ENCODE measurements at places on chromosomes 2 and 18. TPM values are rescaled to one million over a fixed set of nuclear protein-coding genes. Genes with fewer than 3 reads are reported as not detected.

The ERBB4 gene
- polyA plus RNA-seq, result 1.9 TPM

The MAPRE2 gene
- 52.6 TPM for polyA plus RNA-seq

The UGT1A10 gene
- polyA plus RNA-seq, result not detected

The SAG gene
- polyA plus RNA-seq, result 0.11 TPM

The RIT2 gene
- polyA plus RNA-seq, result not detected

The APCDD1 gene
- 137 TPM for polyA plus RNA-seq

The CIB4 gene
- 0.83 TPM for polyA plus RNA-seq

The XDH gene
- polyA plus RNA-seq, result 0.45 TPM

The RGPD3 gene
- polyA plus RNA-seq, result 0.61 TPM

The NUP35 gene
- polyA plus RNA-seq, result 29.4 TPM

The CPO gene
- 0.57 TPM for polyA plus RNA-seq

The MC2R gene
- not detected for polyA plus RNA-seq

DNA sequence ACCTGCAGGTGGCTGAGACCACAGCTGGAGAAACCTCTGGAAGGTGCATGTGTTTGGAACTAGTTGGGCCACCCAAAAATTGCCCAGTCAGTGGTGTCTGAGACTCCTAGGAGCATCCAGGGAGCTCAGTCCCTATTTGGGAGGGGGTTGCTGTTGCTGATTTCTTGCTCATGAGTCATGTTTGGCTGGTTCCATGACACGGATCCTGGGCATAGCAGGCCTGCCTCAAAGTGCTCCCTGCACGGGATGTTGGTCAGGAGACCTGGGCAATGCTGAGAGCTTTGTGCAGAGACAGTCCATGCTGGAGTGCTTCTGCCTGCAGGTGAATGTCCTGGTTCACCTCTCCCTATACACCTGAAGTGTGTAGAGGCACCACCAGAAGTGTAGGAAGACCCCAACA, 194.2 kb downstream of the GLI2 start:
- no peak for DNase-seq

DNA sequence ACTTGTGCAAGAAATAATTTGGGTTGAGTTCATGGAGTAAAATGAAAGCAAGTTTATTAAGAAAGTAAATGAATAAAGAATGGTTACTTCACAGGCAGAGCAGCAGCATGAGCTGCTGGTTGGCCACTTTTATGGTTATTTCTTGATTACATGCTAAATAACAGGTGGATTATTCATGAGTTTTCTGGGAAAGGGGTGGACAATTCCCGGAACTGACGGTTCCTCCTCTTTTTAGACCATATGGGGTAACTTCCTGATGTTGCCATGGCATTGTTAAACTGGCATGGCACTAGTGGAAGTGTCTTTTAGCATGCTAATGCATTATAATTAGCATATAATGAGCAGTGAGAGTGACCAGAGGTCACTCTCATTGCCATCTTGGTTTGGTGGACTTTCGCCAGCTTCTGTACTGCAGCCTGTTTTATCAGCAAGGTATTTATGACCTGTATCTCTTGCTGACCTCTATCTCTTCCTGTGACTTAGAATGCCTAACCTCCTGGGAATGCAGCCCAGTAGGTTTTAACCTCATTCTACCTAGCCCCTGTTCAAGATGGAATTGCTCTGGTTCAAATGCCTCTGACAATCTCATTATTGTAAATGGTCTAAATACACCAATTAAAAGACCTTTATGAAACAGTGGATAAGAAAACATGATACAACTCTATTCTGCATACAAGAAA, 114.1 kb upstream of the FIGN start:
- no peak for DNase-seq

GRCh38 chr2:159126432-159127022, 158.1 kb downstream of the TANC1 start:
- DNase-seq, result no peak

GRCh38 chr2:86593266-86593665, 30.0 kb upstream of the CHMP3 start:
- DNase-seq, result no peak

- no peak for DNase-seq
These were observed 188.9 kb upstream of the ITGA4 start for GRCh38 chr2:181268174-181268867.

- DNase-seq, result no peak
These were observed 33.6 kb upstream of the ROCK2 start for GRCh38 chr2:11377928-11378545.

GRCh38 chr2:205878999-205879762, 196.9 kb downstream of the NRP2 start:
- no peak for DNase-seq

DNA sequence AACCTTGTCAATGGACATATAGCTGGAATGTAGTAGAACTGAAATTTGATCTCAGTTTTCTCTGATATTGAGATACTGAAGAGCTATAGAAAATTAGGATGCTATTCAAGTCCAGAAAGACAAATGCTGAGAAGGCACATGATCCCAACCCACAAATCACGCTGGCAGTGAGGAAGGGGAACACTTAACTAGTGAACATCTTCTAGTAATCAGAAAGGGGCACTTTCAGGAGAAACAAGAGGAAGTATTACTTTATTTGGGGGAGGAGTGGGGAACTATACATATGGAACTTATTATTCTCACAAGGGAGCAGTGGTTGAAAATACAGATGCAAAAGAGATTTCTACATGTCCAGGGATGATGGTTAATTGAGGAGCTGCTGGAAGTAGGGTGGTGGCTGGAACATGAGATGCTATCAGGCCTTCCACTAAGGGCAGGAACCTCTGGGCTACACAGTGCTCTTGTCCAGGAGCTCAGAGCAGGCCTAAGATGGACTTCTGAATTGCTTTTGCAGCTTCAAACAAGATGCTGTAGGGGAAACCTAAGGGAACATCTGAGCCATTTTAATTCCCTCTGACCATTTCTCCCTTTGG, 79.3 kb downstream of the TGFA start:
- DNase-seq, result no peak

- no peak for DNase-seq
These were observed 6.2 kb upstream of the EFR3B start for GRCh38 chr2:25035537-25036220.

- peak; percentile 66 for DNase-seq
These were observed 1.3 kb downstream of the ZNF521 start for GRCh38 chr18:25350489-25351251.

GRCh38 chr2:103232865-103233264, 471.0 kb downstream of the TMEM182 start:
- no peak for DNase-seq

- no peak for DNase-seq
These were observed 122.9 kb upstream of the SOX11 start for GRCh38 chr2:5569256-5569655.

DNA sequence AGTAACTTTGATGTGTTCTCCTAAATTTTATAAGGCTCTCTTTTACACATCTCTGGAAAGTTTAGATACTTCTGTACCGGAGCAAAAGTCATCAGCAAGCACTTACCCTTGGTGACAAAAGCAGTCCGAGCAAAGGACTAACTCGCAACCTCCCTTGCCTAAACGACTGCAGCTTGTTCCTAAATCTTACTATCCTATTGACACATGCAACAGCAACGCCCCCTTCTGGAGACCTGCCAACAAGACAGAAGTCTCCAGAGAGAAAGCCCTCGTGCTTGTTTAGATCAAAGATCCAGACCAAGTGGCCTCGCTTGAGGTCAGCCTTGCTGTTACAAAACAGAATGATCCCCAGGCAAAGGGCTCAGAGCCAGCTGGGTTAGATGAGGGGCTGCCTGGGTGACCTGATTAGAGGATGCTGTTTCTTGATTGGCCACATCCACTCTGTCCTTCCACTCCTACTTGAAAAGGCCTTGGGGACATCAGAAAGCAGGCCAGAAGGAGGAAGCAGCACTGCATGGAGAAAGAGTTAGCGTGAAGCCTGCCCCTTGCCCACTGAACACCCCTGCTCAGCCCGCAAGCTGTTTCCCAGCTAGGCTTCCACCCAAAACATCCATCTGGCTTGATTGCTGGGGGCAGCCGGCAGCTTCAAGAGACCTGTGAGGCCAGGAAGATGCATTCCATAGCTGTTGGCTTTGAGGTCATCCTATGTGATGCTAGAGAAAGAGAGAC, 94.3 kb downstream of the HNRNPLL start:
- peak; percentile 77 for DNase-seq

DNA sequence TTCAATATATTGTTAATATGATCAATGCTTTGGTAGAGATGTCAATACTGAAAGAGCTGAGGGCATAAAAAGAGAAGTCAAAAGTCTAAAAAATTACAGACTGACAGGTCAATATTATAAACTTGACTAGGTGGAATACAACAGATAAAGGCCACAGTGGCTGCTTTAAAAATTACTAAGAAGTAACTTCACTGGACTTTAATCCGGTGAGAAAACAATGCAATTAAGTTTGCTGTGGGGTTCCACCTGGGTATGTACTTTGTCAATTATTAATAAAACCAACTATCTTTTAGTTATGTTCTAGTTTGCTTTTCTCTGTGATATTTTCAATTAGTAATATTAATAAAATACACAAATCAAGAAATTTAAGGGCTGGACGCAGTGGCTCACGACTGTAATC, 44.7 kb downstream of the RAPH1 start:
- no peak for DNase-seq

DNA sequence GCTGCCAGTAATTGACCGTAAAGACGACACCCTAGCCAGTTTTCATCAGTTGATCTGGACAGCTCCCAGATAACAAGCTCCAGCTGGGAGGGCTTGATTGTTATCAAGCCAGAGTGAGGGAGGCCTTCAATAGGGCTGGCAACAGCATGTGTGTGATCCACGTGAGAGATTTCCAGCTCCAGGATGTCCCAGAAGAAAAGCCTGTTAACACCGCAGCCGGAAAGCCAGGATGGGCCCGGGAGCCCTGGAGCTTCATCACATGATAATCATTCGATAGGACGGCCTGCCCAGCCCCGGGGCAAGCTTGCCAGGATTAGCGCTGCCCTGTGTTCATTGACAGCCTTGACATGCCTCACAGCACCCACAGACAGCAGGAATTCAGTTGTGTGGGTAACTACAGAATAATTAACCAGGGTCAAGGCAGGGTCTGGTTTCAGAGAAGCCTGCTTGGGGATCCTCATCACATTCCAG, 182.5 kb downstream of the C1D start:
- DNase-seq, result no peak

DNA sequence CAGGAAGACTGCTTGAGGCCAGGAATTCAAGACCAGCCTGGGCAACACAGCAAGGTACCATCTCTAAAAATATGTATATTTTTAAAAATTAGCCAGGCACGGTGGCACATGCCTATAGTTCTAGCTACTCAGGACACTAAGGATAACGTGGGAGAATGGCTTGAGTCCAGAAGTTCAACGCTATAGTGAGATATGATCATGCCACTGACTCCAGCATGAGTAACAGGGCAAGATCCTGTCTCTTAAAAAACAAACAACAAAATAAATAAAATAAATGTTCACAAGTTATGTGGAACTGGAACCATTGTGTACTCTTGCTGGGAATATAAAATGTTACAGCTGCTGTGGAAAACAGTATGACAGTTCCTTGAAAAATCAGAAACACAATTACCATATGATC, 47.2 kb downstream of the USP34 start:
- no peak for DNase-seq

GRCh38 chr18:21262979-21263378, 20.9 kb downstream of the GREB1L start:
- DNase-seq, result no peak

GRCh38 chr2:32436150-32436549, 79.3 kb downstream of the BIRC6 start:
- DNase-seq, result no peak

DNA sequence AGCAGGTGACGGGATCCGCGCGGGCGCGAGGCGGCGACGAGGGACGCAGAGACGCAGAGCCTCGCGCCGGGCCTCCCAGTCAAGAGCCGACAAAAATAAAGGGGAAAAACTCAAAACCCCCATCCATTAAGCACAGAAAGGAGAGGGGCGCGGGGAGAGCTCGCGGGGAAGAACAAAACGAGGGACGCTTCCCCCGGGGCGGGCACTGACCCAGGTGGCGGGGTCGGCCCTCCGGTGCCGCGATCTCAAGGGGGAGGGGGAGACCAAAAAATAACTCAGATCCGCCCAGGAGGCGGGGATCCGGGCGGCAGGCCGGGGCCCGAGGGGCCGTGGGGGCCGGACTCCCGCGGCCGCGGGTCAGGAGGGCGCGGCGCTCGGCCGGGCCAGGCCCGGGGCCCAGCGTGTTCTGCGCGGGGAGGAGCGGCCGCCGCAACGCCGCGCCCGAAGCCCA, 597 bp downstream of the RNF103 start:
- DNase-seq, result peak; percentile 58

GRCh38 chr18:76963936-76964335, 141.6 kb downstream of the ZNF236 start:
- DNase-seq, result no peak

GRCh38 chr18:51490417-51490816, 292.9 kb upstream of the MEX3C start:
- DNase-seq, result no peak

GRCh38 chr2:71933467-71934319, 214.0 kb downstream of the CYP26B1 start:
- no peak for DNase-seq

DNA sequence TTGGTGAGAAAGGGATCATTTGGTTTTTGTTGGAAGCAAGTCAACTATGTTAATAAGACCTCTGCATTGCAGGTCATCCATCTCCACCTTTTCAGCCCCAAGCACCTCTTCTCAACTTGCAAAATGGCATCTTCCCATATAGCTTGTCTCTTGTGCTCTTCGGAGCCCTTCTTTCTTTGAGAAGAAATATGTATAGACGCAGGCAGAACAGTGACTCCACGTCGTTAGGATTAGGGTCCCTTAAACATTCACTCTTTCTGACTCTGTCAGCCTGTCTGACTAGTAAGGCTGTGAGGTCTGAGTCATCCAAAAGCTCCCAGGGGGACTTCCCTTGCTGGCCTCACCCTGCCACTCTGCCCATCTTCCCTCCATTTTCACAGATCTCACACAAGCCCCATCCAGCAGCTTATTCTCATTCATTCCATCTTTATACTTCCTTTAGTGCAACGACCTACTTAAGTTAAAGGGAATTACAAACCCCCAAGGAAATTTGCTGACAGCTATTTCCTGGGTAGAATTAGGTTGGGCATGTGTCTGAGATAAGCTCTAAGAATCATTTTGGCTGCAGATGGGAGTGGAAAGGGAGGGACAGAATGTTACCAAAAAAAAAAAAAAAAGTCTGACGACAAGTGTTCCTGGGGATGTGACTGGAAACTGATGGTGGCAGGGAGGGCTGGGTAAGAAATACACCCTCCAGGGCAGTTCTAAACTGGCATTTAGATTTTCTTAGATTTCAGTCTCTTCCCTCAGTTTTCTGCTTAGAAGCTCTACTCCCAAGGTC, 37.7 kb upstream of the MEX3C start:
- no peak for DNase-seq

Data from right lung (tissue), 10 donors.